ENCODE measurements at places on chromosomes 12 and 14. TPM values are rescaled to one million over a fixed set of nuclear protein-coding genes. Genes with fewer than 3 reads are reported as not detected.

Gene KRT8
- 136 TPM for total RNA-seq

DNA sequence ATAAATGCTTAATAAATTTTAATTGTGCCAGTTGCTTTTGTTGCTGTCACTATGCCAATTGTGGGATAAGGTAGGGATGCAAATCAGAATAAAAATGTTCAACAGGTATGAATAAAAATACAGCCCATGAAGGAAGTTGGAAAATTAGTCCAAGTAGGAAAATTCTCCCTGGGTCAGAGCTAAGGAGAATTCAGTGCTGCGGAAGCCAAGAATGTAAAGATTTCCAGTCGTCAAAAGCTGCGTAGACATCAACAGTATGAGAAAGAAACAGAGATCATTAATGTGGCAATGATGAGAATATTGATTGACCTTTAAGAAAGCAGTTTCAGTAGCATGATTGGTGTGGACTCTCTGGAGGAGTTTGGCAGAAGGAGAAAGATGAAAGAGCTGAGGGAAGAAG lies 87.9 kb downstream of the PLEKHA5 start:
- DNase-seq, result no peak

DNA sequence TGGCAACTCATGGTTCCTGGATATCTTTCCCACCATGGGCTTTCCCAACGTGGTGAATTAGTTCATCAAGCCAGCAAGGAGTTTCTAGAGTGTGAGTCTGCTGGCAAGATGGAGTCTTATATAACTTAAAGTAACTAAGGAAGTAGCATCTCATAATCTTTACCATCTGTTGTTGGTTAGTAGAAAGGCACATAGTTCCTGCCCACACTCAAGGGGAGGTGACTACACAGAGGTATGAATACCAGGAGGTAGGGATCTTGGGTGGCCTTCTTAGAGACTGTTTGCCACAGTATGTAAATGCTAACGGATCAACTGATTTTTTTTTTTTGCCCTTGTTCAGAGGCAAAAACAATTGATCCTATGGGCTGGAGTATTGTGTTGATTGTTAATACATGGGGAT lies 446.9 kb downstream of the ATP23 start:
- DNase-seq, result no peak

- DNase-seq, result no peak
Measured at GRCh38 chr12:92987846-92988621, 58.9 kb upstream of the EEA1 start.

- DNase-seq, result peak; percentile 99
Measured at GRCh38 chr12:56116267-56117081, at the start of gene RPL41. RPL41 (plus strand) TSS chr12:56116633.

DNA sequence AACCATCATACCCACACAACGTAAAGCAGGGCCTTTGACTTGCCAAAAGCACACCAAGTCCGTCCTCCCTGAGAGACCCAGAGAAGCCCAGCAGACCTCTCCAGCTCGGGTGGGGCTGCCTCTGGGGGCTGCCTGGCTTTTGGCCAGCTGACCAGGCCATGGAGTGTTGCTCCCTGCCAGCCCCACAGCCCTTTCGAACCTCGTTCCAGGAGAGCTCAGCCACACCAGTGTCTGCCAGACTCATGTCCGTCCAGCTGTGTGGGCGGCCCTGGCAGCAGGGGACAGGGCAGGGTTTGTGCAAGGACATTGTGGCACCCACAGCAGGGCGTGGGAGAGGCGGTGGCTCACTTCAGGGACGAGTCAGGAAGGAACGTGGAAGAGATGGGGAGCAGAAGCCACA lies 22.6 kb upstream of the IRF2BPL start:
- no peak for DNase-seq

DNA sequence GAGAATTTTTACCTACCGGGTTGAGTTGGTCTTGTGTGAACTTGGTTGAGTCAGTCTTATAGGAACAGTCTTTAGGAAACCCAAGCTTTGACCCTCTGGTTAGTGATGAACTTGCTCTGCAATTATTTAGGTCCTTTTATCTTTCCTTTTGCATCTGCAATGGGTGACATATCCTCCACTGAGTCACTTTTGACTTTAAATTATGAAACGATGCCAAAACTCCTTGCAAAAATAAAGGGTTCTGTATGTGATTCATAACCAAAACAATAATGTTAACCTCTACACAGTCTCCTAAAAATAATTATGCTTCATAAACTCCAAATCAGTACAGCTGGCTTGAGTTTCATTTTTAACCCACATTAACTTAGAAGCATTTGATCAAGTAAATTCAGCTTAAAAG lies 979.4 kb downstream of the GALC start:
- no peak for DNase-seq

- DNase-seq, result no peak
Measured at GRCh38 chr12:95790033-95790916, at the start of gene NTN4. NTN4 (minus strand) TSS chr12:95790764; CDS start chr12:95790309, 455 bp downstream.

- DNase-seq, result no peak
Measured at GRCh38 chr14:96119947-96120346, 80.8 kb downstream of the C14orf132 start.
